COR-L47 (cell line): ENCODE measurements at places on chromosomes 7 and 10.
A peak's percentile ranks its signal among the peaks of the same experiment; 100 is the strongest.

GRCh38 chr7:21923658-21924057 is 22.0 kb downstream of the CDCA7L start:
- DNase-seq = peak; percentile 98

- DNase-seq = no peak
Observed at GRCh38 chr10:110425684-110426293, 71.9 kb upstream of the DUSP5 start.

GRCh38 chr7:132354527-132354926 is 221.7 kb downstream of the PLXNA4 start:
- no peak for DNase-seq

DNA sequence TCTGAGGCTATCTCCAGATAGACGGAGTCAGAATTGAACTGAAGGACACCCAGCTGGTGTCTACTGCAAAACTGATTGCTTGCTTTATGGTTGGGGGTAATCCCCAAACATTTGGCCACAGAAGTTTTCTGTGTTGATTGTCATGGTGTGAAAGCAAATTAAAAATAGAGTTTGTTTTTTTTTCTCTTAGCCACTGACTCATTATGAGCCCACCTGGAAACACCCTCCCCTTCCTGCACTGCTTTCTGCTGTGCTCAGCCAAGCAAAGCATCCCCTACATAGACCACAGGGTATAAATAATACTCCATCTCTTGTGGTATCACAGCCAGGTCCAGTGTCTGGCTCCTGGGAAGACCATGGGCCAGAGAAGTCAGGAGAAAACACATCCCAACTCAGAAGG is 6.5 kb upstream of the VWC2 start:
- DNase-seq = no peak

DNA sequence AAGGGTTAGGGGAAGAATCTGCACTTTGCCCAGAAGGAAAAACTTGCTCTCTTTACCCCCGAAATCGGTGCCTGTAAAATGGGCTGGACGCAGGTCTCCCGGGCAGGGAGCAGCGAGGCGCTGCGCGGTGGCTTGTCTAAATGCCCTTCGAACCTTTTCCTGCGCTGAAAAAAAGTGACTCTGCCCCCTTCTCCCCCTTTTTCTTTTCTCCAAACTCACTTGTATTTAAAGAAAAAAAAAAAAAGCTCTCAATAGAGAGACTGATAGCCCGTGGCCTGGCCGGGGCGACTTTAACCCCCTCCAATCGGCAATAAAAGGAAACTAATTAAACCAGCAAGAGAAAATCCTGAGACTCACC is 286 bp downstream of the SP8 start:
- DNase-seq = no peak
